ENCODE measurements at places on chromosomes 16 and 17. TPM values are rescaled to one million over a fixed set of nuclear protein-coding genes. Genes with fewer than 3 reads are reported as not detected.

Gene HOXB5
- total RNA-seq, result not detected

Gene KRT27
- not detected for total RNA-seq

Gene YPEL2
- total RNA-seq, result 3.1 TPM

Gene PRSS8
- 78.8 TPM for total RNA-seq

Gene ATXN2L
- total RNA-seq, result 225 TPM

Gene GPS1
- 181 TPM for total RNA-seq

Gene DLX4
- 1.8 TPM for total RNA-seq

- no peak for DNase-seq
These were observed 560 bp upstream of the RUSF1 start for GRCh38 chr16:31508706-31509195.

DNA sequence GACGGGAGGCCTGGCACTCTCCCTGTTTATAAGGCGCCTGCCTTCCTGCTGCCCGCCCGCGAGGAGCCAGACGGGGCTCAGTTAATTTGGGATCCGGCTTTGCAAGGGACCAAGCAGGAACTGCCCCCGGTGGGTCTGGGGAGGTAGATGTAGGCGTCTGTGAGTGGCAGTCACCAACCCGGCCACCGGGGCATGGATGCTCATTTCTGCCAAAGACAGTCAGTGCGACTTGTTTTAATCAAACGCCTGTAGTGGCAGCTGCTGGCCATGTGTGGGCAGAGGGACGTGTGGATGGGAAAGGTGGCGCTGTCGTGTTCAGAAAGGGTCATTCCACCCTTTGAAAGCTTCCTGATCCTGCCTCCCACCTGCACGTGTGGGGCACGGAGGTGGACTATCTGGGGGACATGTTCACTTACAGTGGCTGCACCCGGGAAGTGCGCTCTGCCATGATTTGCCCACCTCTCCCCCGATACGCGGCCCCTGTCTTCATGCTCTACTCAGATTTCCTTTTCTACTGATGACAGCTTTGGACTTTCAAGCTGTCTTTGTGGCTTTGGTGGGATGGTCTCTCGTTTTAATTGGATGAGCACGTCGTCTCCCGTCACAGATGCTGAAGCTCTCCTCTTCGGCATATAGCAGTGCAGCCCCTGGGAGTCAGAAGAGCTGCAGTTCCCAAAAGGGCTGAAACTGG is 60.3 kb upstream of the CIBAR2 start:
- DNase-seq, result peak; percentile 60

DNA sequence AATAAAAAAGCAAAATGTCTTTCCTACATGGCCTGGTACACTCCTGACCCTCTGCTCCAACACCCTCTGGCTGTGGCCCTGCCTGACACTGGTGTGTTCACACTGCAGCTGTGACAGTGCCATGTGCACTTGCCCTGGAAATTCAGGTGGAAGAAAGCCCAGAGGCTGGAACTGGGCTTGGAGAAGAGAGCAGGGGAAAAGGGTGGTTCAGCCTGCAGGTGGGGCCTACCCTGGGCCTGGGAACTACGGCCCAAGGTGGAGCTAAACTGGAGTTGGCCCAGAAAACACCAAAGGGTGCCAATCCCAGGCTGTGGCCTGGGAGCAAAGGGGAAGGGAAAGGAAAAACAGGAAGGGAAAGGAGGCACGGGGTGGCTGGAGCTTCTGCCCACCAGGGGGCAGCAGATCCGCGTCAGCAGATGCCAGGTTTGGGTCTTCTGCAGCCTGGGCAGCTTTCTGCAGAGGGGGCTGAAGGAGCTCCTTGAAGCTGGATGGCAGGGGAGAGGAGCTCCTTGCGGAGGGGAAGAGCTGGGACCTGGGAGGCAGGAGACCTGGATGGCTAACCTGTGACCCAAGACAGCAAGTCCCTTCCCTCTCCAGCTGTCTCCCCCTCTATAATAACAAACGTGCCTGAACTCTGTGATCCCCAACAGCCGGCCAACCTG is 15.4 kb upstream of the CTCF start:
- peak; percentile 88 for DNase-seq

DNA sequence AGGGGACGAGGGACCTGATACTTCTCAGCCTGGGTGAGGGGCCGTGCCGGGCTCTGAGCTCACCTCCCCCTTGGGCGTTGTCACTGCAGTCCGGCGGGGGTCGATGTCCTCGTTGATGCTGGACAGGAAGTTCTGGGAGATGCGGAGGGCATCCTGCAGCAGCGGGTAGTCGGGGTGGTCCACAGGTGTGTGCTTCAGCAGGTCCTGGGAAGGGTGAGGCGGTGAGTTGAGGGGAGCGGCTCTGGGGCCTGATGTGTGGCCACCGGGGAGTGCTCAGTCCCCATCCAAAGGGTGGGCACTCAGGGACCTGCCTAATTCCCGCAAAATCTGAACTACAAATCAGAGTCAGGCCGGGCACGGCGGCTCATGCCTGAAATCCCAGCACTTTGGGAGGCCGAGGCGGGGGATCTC is 75.6 kb downstream of the TIMM22 start:
- DNase-seq, result no peak

GRCh38 chr16:1057252-1057932 is 15.2 kb upstream of the SSTR5 start:
- DNase-seq, result peak; percentile 81

- DNase-seq, result peak; percentile 63
These were observed at the start of gene MT1M for GRCh38 chr16:56632156-56632847. TSS of gene MT1M (plus strand) at chr16:56632659. CDS start at chr16:56632732, 73 bp downstream.

- DNase-seq, result no peak
These were observed 235.7 kb downstream of the STX8 start for GRCh38 chr17:9339958-9340357.

DNA sequence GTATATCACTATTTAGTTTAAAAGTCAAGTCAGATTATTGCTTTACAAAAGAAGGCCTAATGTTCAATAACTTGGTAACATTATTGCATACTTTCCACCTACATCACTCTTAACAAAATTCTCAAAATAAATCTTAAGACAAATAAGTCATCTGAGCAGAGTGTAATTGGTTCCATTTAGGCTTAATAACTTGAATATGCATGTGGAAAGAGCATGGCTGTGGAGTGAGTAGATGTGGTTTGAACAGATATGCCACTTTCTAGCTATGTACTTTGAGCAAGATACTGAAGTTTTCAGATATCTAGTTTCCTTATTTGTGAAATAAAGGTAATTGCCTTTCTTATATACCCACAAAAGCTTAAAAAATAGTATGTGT is 6.7 kb upstream of the EVI2A start:
- no peak for DNase-seq

- DNase-seq, result no peak
These were observed 5.7 kb downstream of the QPRT start for GRCh38 chr16:29684679-29685078.

- no peak for DNase-seq
These were observed 315.4 kb downstream of the MAP2K6 start for GRCh38 chr17:69729944-69730343.

DNA sequence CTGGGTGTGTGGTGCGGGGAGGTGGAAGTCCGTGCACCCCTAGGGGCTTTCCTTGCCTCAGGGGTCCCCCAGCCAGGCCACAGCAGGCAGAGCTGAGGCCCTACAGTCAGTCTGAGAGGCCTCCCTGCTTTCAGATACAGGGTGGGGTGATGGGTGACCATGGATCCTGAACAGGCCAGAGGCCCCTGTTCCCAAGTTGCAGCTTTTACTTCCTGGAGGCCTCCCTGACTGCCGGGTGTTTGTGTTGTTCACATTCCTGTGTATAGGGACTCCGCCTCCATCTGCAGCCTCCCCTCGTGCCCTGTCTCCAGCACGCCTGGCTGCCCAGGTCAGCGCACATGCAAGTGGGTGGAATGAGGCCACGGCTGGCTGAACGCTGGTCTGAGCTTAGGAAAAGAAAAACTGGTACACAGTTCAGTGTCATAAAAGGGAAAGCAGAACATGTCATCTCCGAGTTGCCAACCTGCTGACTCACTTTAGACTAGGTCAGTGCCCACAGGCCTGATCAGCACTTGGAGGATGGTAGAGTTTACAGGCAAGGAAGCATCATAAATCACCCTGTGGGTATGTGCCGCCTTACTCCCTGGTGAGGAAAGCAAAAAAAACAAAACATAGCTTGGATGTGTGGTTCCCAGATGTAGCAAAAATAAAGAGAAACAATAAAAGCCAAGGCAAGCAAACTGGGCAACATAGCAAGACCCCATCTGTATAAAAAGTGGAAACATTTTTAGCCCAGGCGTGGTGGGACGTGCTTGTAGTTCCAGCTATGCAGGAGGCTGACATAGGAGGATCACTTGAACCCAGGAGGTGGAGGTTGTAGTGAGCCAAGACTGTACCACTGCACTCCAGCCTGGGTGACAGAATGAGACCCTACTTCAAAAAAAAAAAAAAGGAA is 6.2 kb upstream of the SLC7A6 start:
- no peak for DNase-seq

DNA sequence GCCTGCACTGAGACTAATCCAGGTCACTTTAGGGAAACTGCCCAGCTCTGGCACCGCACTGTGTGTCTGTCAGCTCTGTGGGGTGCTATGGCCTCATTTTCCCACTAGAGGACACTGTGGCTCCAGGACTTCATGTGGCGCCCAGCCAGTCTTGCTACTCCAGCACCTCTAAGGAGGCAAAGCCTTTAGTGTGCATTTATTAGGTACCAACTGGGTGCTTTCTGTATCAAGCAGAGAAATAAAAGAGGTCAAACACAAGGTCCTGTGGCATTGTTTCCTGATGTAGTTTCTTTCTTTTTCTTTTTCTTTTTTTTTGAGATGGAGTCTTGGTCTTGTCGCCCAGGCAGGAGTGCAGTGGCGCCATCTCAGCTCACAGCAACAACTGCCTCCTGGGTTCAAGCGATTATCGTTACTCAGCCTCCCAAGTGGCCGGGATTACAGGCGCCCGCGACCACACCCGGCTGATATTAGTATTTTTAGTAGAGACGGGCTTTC is 12.5 kb upstream of the RHBDL3 start:
- DNase-seq, result peak; percentile 90

DNA sequence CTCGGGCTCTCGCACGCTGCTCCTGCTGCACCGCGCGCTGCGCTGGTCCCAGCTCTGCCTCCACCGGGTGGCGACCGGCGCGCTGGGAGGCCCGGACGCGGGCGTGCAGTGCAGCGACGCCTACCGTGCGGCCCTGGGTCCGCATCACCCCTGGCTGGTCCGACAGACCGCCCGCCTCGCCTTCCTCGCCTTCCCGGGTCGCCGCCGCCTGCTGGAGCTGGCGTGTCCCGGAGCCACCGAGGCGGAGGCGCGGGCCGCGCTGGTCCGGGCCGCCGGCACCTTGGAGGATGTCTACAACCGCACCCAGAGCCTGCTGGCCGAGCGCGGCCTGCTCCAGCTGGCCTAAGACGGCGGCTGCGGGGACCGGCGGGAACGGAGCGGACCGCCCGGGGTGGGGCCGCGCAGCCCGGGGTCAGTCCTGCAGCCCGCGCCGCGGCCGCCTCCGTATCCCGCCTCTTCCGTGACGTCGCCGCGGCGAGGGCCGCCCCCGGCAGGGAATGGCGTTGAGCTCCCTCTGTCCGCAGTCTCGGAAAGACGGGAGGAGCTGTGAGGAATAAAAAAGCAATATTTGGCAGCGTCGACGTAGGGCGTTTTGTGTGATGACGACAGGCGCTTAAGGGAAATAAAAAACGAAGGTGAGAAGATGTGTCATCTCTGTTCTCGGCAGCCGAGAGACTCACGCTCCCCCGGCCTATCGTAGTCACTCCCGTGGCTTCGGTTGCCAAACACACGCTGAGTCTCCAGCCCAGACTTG is 1.4 kb downstream of the GLTPD2 start:
- peak; percentile 71 for DNase-seq

DNA sequence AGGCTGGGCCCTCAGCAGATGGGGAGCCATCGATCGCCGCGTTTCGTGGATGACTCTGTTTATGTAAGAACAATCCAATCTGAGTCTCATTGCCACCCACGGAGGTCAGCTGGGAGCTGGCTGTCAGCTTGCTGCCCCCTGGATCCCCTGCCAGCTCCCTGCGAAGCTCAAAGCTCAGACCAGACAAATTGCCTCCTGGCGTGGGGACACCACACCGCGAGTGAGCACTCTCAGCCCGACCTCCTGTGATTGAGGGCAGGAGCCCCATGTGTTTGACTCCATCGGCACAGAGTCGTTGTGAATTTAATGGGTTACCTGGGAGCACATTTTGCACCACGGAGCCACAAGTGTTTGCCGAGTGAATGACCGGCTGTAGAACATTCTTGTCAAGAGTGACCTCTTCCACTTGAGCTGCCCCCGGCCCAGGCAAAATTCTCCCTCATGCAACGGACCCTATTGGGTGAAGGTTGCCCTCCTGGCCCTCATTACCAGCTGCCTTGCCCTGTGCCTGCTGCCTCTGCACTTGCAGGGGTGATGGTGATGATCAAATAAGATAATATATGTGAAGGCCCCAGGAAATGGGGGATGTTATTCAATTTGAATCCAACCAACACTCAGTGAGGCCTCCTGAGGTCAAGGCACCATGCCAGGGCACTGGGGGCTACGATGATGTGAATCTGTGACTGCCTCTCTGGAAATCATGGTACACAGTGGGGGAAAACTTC is 7.6 kb upstream of the GFAP start:
- DNase-seq, result no peak

DNA sequence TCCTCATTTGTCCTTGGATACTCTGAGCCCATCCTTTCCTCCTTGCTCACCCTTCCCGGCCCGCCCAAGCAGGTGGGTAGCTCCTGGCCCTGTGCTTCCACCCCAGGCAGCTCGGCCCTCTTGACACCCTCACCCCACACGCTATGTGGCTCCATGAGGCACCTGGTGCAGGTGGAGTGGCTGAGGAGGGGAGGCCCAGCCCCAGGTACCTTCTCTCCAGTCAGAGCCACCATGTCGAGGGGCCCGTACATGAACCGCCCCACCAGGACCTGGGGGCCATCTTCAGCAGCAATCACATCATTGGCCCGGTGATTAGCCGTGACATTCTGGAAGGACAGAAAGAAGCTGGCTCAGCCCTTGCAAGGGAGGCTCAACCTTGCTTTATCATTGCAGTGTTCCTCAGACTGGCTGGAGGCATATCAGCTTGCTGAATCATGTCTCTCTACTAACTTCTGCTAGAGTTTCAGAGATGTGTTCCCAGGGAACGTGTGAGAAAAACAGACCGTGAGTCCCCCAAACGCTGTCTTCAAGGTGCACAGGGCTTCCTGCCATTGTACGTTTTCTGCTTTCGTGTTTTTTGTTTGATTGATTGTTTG is 20.3 kb downstream of the PIMREG start:
- DNase-seq, result no peak

DNA sequence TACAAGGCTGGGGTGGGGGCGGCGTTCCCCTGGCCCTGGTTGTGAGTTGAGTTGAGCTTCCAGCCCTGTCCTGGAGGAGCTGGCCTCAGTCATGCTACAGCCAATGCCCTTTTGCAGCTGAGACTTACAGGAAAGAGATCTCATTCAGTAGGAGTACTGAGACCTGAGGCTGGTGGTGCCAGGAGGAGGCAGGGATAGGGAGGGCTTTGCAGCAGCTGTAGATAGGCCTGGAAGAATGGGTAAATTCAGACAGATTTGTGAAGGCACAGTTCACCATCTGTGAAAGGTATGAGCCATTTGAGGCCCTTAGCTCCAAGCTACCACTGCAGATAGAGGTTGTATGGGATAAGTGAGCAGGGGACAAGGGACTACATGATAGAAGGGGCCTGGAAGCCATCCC is 5.6 kb downstream of the STX4 start:
- DNase-seq, result no peak

GRCh38 chr17:78915872-78916632 is 9.1 kb downstream of the TIMP2 start:
- no peak for DNase-seq
